ENCODE measurements at places on chromosomes 2 and 18.

DNA sequence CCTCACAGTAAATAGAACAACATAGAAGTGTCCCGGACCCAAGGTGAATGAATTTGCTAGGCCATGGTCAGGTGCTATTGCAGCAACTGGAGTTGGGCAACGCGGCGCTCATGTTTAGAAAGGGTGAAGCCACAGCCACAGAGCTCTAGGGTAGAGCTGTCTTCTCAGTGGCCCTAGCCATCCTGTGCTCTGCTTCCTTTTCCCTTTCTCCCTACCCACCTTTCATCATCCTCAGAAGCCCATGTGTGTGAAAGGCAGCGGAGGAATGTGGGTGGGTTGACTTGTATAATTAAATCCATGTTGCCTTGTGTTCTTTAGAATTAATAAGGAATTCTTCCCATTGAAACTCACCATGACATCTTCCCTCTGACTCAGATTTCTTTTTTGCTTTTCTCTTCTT is 336.7 kb downstream of the OSR1 start:
- DNase-seq, result no peak

GRCh38 chr2:13779996-13780395 is 852.5 kb upstream of the LRATD1 start:
- no peak for DNase-seq

DNA sequence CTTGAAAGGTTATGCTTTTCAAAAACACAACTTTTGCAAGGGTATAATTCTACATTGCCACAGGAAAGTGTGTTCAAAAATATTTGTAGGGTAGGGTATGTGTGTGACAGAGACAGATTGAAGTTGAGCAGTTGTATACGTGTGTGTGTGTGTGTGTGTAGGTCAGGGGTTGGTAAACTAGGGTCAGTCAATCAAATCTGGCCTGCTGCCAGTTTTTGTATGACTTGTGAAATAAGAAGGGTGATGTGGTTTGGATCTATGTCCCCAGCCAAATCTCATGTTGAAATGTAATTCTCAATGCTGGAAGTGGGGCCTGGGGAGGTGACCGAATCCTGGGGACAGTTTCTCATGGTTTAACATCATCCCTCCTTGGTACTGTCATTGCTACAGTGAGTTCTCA is 148.2 kb downstream of the CERS6 start:
- DNase-seq, result no peak

DNA sequence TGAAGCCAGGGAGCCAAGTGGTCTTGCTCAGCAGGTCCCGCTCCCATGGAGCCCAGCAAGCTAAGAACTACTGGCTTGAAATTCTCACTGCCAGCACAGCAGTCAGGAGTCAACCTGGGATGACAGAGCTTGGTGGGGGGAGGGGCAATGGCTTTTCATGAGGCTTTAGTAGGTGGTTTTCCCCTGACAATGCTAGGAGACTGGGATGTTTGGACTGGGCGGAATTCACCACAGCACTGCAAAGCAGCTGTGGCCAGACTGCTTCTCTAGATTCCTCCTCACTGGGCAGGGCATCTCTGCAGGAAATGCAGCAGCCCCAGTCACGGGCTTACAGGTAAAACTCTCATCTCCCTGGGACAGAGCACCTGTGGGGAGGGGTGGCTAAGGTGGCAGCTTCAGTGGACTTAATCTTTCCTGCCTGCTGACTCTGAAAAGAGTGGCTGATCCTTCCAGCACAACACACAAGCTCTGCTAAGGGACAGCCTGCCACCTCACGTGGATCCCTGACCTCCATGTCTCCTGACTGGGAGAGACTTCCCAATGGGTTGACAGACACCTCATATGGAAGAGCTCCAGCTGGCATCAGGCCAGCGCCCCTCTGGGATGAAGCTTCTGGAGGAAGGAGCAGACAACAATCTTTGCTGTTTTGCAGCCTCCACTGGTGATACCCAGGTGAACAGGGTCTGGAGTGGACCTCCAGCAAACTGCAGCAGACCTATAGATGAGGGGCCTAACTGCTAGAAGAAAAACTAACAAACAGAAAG is 349.7 kb upstream of the ST6GAL2 start:
- DNase-seq, result no peak

- no peak for DNase-seq
These were observed 10.3 kb downstream of the FBLN7 start for GRCh38 chr2:112148477-112148876.
